Stimulated activated CD4-positive, alpha-beta T cell treated with anti-CD3 and anti-CD28 coated beads, Interleukin-2, amount 100 ng/mL, for 48 hours (primary cell): ENCODE measurements at places on chromosomes 3 and 15.

DNA sequence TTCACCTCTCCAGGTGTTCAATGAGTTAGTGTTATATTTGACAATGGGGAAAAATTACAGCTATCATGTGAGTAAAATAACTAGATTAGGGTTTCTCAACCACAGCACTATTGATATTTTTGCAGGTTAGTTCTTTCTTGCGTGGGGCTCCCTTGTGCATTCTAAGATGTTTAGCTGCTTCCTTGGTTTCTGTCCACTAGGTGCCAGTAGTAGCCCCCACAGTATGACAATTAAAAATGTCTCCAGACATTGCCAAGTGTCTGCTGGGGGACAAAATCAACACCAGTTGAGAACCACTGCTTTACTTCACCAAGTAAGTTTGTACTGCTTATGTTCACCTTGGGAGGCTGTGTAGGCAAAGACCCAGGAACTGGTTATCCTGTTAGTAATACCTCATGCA is 618.7 kb downstream of the EDEM1 start:
- no peak for DNase-seq

DNA sequence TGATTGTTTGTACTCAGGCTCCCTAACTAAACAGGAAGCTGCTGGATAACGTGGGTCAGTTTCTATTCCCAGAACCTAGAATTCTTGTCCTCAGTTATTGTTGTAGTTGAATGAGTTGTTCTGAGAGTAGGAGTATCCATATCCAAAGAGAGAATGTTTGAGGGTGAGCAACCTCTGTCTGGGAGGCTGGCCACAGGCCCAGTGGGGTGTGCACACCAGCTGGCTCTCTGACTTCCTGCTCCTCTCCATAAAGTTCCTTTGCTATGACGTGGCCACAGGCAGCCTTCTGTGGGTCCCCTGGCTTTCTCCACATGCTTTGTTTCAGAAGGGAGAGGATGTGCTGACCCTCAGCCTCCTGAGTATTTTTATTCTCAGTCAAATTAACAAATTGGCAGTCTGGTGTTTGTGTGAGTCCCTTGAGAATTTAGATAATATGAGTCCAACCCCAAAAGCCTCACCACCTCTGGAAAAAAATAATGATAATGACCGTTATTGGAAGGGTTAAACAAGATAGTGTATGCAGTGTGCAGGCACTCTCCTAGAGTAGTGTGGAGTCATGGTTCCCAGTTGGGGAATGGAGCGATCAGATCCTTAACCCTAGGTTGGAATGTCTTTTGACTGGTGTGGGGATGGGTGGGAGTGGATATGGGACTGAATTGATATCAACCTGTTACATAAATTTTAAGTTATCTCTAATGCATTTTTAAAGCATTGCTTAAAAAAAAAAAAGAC is 47.6 kb upstream of the MED12L start:
- no peak for DNase-seq

GRCh38 chr3:127822041-127822681 is at the start of gene MGLL:
TSS of gene MGLL (minus strand) at chr3:127822515. CDS start at chr3:127822318, 197 bp downstream.
- DNase-seq = no peak

DNA sequence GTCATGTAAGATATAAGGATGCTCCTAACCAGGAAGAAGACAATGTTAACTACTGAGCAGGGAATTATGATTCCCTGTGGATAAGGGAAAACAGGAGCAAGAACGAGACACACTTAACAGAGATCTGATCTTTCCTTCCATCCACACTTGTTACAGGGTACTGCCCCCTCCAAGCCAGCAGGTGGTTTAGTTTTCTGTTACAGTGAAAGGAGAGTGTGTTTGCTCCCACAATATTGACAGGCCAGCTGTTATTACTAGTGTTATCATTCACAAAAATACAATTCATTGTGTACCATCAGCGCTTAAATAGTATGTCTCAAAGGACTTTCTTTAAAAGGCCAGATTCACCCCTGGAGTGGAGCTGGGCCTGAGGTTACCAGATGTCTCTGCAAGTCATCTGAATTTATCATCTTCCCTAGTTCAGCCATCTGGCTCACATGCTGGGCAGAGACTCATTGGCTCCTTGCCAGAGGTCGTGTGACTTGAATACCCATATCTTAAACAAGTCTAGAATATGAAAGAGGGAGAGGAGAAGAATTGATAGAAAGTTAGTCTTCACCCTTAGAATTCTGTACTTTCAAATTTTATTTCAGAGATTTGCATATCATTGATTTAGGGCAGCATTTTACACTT is 16.8 kb upstream of the FMN1 start:
- DNase-seq = no peak

DNA sequence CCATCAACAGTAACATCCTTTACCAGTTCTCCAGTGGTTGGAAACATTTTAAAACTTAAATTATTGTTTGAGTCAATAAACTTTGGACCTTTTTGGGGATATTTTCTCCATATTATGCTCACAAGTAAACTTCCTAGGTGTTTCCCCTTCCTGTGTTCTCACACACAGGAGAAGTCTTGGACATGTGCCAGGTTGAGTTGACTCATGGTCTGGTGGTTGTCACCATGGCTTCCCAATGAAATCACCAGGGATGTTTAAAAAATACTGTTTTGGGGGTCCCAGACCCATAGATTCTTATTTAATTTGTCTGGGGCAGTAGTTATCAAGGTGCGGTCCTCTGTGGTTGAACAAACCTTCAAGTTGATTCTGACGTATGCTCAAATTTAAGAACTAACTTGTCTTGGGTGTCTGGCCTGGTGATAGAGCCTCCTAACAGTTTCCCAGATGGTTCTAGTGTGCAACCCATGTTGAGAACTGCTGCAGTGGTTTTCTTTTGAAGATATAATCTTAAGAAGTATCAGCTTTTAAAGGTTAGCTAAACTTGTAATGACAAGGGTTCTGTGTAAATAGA is 291.8 kb downstream of the EDEM1 start:
- DNase-seq = no peak

DNA sequence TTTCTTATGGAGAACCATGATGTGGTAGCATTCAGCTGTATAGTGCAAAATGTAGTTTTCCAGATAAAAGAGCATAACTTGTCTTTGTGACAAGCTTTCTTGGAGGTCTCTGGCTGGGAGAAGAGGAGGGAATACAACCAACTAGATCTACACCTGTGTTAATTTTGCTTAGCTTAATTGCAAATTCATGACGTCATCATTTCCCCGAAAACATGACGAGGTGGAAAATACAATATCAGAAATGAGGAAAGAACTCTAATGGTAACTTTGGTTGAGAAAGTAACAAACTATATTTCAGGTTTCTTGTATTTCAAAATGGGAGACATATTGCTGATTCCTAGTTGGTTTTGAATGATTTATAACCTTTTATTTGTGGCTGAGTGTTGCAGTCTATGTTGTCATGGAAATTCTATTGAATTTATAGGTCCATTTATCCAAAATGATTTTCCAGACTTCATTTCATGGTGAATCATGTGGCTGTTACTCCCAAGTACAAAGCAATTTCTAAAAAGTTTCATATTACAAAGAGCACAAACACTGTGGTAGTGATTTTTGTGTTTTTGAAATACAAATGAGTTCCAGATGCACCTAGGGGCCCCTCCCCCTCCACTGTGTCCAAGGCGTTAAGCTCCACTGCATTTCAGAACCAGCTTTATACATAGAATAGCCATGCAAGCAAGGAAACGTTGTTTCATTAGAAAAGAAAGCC is 307.2 kb downstream of the FEZF2 start:
- no peak for DNase-seq

- DNase-seq = no peak
These were observed 14.3 kb upstream of the MOBP start for GRCh38 chr3:39453134-39453533.

DNA sequence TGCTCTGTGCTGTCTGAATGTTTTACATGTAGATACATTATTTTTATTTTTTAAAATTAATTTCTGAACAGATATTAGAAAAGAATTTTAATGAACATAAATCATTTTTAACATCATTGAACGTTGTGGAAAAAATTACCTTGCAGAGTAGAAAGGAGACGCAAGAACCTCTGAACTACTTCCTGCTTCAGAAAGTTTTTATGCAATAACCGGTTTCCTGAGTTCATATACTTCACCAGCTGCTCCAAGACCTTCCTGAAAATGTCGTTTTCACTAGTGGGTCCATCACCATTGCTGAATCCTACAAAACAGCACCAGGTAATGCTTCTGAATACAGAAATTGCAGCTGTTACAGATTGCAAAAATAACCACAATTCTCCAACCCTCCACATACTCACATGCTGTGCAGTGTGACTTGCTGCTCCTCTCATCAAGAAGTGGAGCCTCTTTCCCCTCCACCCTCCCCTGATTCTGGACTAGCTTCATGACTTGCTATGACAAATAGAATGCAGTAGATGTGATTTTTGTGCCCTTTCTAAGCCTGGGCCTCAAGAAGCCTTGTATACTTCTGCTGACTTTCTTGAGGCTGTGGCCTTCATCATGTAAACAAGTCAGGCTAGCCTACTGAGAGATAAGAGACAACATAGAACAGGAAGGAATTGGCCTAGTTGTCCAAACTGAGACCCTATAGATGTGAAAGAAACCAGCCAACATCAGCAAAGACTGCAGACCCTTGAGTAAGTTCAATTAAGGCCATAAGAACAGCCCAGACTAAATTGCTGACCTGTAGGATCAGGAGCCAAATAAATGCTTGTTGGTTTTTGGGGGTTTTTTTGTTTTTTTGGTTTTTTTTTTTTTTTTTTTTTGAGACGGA is 80.4 kb downstream of the TRANK1 start:
- DNase-seq = no peak

DNA sequence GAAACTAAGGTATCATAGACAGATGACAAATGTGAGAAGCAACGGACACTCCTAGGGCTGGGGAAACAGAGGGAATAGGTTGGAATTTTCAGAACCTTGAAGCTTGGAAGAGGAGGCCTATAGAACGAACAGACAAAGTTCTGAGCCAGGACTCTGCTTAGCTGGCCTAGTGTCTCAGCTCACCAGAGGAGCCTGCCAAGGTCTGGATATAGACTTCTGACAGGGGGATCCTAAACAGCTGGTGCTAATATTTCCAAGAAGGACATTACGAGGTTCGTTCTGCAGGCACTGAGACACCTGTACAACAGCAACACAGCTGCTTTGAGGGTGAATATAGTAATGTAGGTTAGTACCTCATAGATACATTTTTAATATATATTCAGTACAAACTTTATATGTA is 266.3 kb downstream of the CHL1 start:
- DNase-seq = no peak
